Upper lobe of right lung (tissue), 1 donor: ENCODE measurements at places on chromosomes 4 and X. TPM values are rescaled to one million over a fixed set of nuclear protein-coding genes. Genes with fewer than 3 reads are reported as not detected.

- no peak overlapping the region for H3K4me3 ChIP-seq
- H3K27ac ChIP-seq = no peak overlapping the region
- no peaks in the 10 kb centered on the region for H3K27me3 ChIP-seq
- no peak for DNase-seq
These were observed 17.3 kb upstream of the CLNK start for GRCh38 chr4:10701702-10702460.

DNA sequence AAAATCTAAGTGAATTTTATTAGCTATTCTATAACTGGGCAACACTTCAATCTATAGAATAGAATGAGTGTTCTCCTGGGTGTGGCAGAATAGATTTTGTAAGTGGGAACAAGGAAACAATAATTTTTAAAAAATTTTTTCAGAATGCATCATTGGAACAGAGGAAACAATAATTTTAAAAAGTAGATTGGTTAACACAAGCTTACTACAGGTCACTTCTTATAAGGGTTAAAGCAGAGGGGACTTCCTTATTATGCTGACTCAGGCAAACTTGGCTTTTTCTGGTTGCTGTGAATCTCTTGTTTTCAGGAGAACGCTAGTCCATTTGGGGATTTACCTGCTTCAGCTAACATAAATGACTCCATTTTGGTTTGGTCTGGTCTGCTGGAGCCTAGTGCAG is 52.5 kb downstream of the HOPX start:
- DNase-seq = no peak
- no peaks in the 10 kb centered on the region for H3K27me3 ChIP-seq
- no peaks in the 10 kb centered on the region for H3K4me1 ChIP-seq
- no peaks in the 10 kb centered on the region for H3K36me3 ChIP-seq
- H3K27ac ChIP-seq = no peak overlapping the region
- no peak overlapping the region for H3K4me3 ChIP-seq

- DNase-seq = peak; percentile 68
- H3K27me3 ChIP-seq = no peaks in the 10 kb centered on the region
- peak overlapping the region; percentile 76 for H3K4me3 ChIP-seq
- H3K4me1 ChIP-seq = peaks cover 4% of the 10 kb centered on the region
- H3K36me3 ChIP-seq = no peaks in the 10 kb centered on the region
These were observed 525 bp upstream of the CISD2 start for GRCh38 chr4:102868153-102868780.

Gene NXF2B
- not detected for total RNA-seq

Gene TLL1
- total RNA-seq = 9.6 TPM
